ENCODE measurements at places on chromosomes 5 and 9.

GRCh38 chr5:26761446-26761845 lies 276.9 kb downstream of the CDH9 start:
- DNase-seq = no peak

DNA sequence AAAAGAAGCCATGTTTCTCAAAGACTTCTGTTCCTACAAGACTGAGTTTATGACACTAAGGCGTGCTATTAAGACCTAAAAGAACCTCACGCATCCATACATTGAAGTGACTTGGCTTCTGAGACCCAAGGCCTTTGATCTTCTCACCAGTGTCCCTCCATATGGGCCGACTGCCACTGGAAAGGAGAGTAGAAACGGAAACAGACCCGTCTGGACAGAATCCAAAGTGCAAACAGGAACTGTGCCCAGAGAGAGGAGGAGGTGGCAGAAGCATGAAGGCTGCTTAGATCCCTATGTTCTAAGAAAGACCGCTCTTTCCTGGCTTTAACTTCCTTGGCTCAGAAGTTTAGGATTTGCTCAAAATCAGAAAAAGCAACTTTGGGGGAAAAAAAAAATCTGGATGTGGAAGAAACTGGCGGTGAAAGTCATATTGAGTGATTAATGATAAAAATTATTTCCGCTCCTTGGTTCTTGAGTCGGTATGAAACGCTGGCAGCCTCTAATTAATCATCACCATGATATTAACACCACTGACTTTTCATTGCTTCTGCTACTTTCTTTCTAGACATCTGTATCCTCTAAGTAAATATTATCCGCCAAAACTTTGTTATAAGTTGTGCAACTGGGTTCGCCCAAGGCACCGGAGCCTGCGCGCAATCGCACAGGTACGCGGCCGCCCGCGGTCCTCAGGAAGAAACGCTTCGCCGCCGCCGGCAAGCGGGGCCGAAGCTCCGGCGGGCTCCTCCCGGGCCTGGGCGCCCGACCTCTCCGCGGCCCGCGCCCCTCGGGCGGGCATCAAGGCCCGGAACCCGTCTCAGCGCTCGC lies 726 bp downstream of the DAP start:
- DNase-seq = peak; percentile 54

GRCh38 chr5:147223343-147223742 lies 11.5 kb upstream of the STK32A start:
- no peak for DNase-seq

- DNase-seq = peak; percentile 18
Observed at GRCh38 chr5:170070556-170071412, 34.9 kb upstream of the FOXI1 start.

GRCh38 chr5:174120401-174121005 lies 75.0 kb downstream of the NSG2 start:
- no peak for DNase-seq

DNA sequence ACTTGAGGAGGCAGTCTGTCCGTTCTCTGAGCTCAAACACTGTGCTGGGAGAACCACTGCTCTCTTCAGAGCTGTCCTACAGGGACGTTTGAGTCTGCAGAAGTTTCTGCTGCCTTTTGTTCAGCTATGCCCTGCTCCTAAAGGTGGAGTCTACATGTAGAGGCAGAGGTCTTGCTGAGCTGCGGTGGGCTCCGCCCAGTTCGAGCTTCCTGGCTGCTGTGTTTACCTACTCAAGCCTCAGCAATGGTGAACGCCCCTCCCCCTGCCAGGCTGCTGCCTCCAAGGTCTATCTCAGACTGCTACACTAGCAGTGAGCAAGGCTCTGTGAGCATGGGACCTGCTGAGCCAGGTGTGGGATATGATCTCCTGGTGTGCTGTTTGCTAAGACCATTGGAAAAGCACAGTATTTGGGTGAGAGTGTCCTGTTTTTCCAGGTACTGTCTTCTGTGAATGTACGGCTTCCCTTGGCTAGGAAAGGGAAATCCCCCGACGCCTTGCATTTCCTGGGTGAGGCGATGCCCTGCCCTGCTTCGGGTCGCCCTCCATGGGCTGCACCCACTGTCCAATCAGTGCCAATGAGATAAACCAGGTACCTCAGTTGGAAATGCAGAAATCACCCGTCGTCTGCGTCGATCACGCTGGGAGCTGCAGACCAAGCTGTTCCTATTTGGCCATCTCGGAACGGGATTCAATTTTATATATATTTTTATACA lies 58.5 kb downstream of the CNTRL start:
- DNase-seq = peak; percentile 89

GRCh38 chr9:75235632-75236031 lies 147.3 kb downstream of the OSTF1 start:
- DNase-seq = no peak

- DNase-seq = no peak
Observed at GRCh38 chr9:134365791-134366222, 39.6 kb downstream of the RXRA start.

GRCh38 chr9:93951655-93952118 lies 3.5 kb downstream of the BARX1 start:
- DNase-seq = no peak

- DNase-seq = peak; percentile 44
Observed at GRCh38 chr5:151448038-151448985, 909 bp downstream of the SLC36A1 start.
